ENCODE measurements at places on chromosomes 6 and 20. TPM values are rescaled to one million over a fixed set of nuclear protein-coding genes. Genes with fewer than 3 reads are reported as not detected.

- H3K4me1 ChIP-seq, result peaks cover 9% of the 10 kb centered on the region
- DNase-seq, result no peak
- H3K27me3 ChIP-seq, result no peaks in the 10 kb centered on the region
These were observed 50.4 kb downstream of the RPP40 start for GRCh38 chr6:4953440-4953839.

DNA sequence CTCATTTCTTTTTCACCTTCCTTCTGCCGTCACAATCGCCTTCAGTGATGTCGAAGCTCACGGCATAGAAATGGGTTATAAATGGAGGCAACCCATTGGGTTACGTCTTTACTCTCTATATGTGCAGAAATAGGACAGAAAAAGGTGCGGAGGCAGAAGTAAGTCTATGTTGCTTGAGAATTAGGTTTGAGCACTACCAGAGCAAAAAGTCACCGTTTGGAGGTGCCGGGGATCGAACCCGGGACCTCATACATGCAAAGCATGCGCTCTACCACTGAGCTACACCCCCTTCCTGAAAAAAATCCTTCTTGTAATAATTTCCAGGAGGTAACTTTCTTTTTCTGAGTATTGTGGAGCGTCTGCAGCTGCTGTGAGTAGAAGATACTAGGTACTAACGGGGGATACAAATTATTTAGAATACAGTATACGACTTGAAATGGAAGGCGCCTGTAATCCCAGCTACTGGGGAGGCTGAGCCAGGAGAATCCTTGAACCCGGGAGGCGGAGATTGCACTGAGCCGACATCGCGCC is 134.2 kb downstream of the TRIM27 start:
- H3K36me3 ChIP-seq, result no peaks in the 10 kb centered on the region
- peaks cover 61% of the 10 kb centered on the region for H3K27me3 ChIP-seq
- H3K4me1 ChIP-seq, result peaks cover 25% of the 10 kb centered on the region
- H3K27ac ChIP-seq, result peak overlapping the region; percentile 49
- H3K4me3 ChIP-seq, result peak overlapping the region; percentile 79
- no peak for DNase-seq

DNA sequence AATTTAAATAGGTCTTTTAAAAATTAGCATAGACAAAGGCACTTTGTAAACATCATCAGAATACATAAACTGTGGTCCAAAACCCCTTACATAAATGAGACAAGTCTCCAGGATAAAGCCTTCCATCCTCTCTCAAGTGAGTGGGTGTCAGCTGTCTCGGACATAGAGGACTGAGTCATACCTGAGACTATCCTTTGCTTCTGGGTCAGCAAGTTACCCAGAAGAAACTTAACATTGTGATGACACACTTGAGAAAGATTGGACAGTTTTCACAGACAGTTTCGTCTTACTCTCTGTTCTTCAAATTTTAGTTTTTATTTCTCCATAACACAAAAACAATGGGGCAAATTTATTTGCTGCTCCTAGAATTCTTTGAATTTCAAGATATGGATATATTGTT is 838.0 kb downstream of the DHX35 start:
- H3K27ac ChIP-seq, result peak overlapping the region; percentile 9
- peaks cover 9% of the 10 kb centered on the region for H3K4me1 ChIP-seq
- no peaks in the 10 kb centered on the region for H3K27me3 ChIP-seq
- no peak for DNase-seq

DNA sequence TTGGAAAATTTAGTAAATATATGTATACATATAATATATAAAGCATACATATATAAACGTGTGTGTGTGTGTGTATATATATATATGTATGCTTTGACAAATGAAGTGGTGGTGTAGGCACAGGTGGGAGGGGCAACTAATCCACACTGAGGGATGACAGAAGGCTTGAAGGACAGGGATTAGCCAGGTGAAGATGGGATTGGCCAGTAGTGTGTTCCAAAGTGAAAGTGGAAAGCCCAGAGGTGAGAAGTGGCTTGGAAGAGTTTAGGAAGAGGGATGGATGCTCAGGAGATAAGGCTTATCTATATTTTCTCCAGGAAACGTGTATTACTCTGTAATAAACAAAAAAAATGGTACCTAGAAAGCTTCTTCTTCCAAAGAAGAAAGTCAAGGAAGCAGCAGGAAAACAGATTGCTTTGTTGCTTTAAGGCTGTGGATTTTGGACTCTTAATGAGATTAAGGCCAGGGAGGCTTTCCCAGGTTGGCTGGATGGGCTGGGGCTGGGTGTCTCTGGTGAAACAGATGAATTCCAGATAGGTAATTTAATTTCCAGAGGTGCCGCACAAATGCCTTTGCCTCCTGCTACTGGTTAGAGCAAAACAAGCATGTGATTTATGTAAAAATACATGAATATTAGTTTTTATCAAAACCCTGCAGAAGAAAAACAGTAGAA is 63.9 kb downstream of the JARID2 start:
- H3K27me3 ChIP-seq, result no peaks in the 10 kb centered on the region
- no peak overlapping the region for H3K4me3 ChIP-seq
- DNase-seq, result no peak
- H3K27ac ChIP-seq, result no peak overlapping the region

DNA sequence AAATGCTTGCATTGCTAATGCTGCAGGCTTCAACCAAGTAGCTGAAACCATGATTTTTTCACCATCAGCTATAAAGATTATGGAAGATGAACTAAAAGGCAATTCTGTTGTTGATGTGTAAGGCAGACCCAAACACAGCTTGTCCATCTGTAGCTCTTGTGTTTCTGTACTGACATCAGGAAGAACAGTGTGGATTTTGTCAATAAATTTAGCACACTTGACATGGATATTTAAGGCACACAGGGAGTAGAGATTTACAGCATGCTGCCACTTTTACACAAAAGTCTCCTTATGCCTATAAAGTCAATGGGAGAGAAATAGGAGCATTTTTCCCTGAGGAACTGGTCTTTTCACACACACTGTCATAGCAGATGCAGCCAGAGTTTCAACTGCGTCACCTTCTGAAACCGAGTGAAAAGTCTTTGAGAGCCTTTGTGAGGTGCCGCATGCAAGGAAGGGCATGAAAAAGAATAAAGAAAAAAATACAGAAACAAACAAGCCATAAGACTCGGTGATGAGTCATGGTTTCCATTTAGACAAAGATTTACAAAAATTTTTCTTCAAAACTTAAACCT is 261.4 kb upstream of the TFAP2D start:
- no peaks in the 10 kb centered on the region for H3K4me1 ChIP-seq
- H3K27me3 ChIP-seq, result peaks cover 8% of the 10 kb centered on the region
- H3K4me3 ChIP-seq, result no peak overlapping the region

The GINS1 gene
- total RNA-seq, result 4.9 TPM

DNA sequence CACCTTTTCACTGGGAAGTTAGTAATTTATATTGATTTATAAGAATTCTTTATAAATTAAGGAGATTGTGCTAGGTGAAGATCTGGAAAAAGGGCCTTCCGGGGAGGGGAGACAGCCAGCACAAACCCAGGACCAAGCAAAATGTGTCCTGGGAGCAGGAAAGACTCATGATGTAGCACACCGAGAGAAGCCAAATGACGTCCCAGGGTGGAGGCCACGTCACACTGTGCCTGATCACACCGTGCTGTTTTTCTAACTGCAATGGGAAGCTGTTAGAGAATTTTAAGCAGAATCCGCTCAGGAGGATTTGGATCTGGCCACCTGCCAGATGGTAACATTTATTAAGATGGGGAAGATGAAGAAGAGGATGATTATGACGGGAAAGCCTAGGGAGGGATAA is 72.7 kb upstream of the AKAP12 start:
- no peaks in the 10 kb centered on the region for H3K27me3 ChIP-seq
- H3K27ac ChIP-seq, result no peak overlapping the region
- H3K4me1 ChIP-seq, result no peaks in the 10 kb centered on the region
- no peaks in the 10 kb centered on the region for H3K36me3 ChIP-seq
- H3K4me3 ChIP-seq, result no peak overlapping the region

The PCED1A gene
- total RNA-seq, result 34.0 TPM

GRCh38 chr20:42125426-42125825 is 507.2 kb upstream of the CHD6 start:
- DNase-seq, result no peak
- H3K27me3 ChIP-seq, result no peaks in the 10 kb centered on the region
- no peaks in the 10 kb centered on the region for H3K36me3 ChIP-seq
- no peak overlapping the region for H3K27ac ChIP-seq
- H3K4me3 ChIP-seq, result no peak overlapping the region
- H3K4me1 ChIP-seq, result no peaks in the 10 kb centered on the region
